ENCODE measurements at places on chromosomes 4 and X.
A peak's percentile ranks its signal among the peaks of the same experiment; 100 is the strongest.

GRCh38 chr4:118308306-118309030 is 44.3 kb downstream of the PRSS12 start:
- no peak for DNase-seq

- DNase-seq = no peak
Measured at GRCh38 chr4:184000457-184001396, 95.6 kb downstream of the STOX2 start.

DNA sequence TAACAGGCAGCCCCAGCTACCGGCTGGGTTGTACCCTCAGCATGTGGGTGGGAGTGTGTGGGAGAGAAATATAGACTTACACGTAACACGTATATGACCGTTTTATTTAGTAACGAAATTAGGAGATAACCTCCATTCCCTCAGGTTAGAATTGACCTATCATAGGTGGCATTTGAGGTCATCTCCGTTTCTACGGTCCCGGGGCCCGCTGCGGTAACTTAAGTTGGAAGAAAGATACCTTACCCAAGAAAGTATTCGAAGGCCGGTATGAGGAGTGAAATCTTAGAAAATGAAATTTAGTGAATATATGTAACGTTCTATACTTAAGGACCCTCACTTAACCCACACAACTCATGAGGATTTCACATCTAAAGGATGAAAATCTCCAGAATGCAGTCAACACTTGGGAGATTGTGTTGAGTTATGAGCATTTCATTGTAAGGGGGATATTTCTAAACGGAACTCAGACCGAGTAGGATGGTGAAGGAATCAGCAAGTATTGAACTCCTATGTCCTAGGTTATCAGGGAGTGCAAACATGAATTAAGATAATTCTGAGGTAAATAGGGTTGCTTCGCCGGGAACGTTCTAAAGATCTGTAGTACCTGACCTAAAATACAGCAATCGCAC is 891 bp downstream of the CISD2 start:
- no peak for DNase-seq

DNA sequence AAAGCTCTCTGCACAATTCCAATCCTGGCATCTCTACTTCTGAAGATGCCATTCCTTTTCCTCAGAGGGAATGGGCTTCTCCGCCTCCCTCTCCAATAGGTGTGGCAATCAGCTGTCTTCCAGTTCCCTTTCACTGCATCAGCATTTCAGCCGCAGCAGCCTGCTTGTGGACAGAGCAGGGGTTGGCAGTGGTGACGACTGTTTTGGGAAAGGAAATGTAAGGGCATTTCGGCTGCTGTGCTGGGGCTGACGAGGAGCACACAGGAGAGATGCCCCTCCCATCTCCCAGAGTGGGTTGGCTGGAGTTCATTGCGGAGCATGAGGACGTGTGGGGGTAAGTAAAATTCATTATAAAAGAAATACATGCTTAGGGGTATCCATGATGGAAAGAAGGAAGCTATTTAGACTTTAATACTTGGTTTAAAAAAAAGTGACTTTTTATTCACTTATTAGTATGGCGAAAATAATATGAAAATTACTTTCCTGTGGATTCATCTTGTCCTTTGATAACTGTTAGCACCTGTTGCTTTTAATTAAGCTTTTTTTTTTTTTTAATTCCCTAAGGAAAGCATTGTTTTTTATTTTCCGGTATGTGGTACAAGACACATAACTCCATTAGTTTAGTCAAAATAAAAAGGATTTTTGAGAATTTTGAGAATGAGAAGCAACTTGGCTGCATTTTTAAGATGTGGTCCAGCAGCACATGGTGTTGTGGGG is at the start of gene LIMCH1:
TSS of gene LIMCH1 (plus strand) at position 141 of the 717 bp plus-strand sequence. CDS start 67,839 bp downstream, outside the sequence.
- DNase-seq = peak; percentile 90

DNA sequence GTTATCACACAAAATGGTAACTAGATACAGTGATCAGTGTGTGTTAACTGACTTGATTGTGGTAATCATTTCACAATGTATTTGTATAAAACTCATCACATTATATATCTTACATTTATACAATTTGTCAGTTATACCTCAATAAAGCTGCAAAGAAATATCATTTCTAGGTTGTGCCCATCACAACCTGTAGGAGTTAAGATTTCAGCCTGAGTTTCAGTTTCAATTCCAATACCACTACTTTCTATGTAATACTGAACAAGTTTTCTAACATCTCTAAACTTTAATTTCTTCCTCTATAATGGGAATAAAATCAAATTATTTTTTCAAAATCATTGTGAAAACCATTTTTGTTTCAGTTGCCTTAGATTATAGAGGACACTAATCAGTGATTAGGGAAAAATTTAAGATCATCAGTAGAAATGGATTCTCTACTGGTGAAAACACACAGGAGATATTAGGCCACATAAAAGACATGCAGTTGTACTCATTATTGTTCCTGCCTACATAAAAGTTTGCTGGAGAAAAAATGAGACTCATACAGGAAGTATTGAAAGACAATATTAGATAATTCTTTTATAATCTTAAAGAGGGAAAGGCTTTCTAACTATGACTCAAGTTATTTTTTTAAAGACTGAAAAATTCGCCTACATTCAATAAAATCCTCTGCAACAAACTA is 18.4 kb upstream of the TBC1D1 start:
- DNase-seq = no peak
